ENCODE measurements at places on chromosomes 11 and 22. TPM values are rescaled to one million over a fixed set of nuclear protein-coding genes. Genes with fewer than 3 reads are reported as not detected.

Gene BTG4
- 0.24 TPM for total RNA-seq

Gene GLYATL2
- total RNA-seq, result not detected

Gene CAPN5
- 0.81 TPM for total RNA-seq

Gene KCNJ1
- total RNA-seq, result 0.03 TPM

Gene CHKB
- total RNA-seq, result 56.2 TPM

Gene PHF21B
- total RNA-seq, result 0.27 TPM

Gene IRF7
- total RNA-seq, result 66.7 TPM

Data from foreskin keratinocyte (primary cell).